Stimulated activated CD8-positive, alpha-beta memory T cell treated with anti-CD3 and anti-CD28 coated beads, Interleukin-15, amount 100 ng/mL, for 4 hours (primary cell): ENCODE measurements at places on chromosomes 3 and 15.

- DNase-seq: no peak
These were observed 390.7 kb downstream of the EFHB start for GRCh38 chr3:19543212-19543841.

- no peak for DNase-seq
These were observed 34.1 kb downstream of the ACP3 start for GRCh38 chr3:132351222-132351806.

DNA sequence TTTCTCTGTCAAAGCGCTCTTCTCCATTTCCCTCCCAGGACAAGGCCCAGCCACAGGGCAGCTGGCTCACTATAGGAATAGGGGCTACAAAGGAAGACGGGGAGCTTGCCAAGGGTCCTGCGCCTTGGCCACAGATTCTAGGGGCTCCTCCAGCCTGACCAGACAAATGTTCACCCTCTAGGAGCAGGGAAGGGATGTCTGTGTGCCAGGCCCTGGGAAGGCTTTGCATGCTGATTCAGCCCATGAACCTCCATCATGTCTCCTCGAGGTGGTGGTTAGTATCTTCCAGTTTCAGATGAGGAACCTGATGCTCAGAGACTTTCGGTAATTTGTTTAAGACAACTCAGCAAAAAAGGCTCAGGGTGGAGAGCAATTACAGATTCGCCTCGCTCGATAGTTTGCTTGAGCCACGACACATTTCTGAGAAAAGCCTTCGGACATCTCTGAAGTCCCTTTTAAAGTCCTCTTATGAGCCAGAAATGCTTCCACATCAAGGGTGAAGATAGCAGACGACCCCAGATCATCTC is 110.0 kb downstream of the XXYLT1 start:
- DNase-seq: no peak

DNA sequence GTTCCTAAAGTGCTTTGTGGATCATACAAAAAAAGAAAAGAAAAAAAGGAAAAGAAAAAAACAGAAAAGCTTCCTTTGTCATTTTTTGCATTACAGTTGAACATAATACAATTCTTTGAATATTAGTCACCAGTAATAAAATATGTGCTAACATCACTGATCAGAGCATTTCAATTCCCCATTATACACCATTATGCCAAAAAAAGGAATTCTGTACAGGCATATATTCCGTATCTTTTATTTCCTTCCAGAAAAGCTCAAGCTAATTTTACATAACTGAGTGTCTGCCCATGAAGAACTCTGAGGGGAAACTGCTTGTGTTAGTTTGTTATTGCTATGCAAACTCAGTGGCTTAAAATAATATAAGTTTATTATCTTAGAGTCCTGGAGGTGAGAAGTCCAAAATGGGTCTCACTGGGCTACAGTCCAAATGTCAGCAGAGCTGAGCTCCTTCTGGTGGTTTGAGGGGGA is 377.9 kb downstream of the GAP43 start:
- no peak for DNase-seq

GRCh38 chr3:80553211-80553610 is 785.4 kb upstream of the ROBO1 start:
- no peak for DNase-seq

DNA sequence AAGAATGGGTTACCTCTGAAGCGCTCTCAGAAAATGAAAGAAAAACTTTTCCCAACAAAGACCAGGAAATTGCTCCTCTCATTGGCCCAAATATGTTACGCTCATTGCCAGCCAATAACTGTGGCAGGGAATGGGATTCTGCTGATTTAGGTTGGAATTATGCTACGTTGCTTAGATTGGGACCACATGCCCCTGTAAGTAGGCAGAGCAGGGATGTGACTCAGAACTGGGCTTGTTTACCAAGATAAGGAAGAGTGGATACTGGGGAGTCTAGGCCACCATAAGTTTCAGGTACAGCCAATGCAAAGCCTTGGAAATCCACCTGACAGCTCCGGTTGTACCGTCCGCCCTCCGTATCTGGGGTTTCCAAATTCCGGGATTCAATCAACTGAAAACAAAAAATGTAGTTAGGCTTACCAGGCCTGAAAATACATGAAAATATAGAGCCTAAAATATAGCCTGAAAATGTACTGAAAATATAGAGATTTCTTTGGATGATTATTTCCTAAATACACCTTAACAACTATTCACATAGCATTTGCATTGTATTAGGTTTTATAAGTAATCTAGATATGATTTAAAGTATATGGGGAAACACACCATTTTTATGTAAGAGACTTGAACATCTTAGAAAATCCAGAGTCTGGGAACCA is 1.5 kb upstream of the TCF12 start:
- no peak for DNase-seq

DNA sequence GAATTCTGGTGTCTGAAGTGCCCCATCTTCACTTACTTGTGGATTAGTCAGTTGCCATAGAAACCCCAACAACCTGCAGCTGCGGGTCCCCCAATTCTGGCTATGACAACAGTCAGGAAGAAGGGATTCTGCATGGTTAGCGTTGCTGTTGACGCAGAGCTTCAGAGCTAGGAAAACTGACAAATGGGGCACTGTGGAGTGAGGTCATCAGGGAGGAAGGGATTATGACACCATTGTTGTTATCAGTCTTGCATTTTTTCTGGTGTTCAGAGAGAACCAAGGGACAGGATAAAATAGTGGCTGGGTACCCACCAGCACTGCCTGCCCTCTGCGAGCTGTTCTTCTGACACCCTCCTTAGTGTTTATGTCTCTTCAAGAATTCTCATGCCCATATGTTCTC is 367.7 kb upstream of the ARRDC4 start:
- no peak for DNase-seq

DNA sequence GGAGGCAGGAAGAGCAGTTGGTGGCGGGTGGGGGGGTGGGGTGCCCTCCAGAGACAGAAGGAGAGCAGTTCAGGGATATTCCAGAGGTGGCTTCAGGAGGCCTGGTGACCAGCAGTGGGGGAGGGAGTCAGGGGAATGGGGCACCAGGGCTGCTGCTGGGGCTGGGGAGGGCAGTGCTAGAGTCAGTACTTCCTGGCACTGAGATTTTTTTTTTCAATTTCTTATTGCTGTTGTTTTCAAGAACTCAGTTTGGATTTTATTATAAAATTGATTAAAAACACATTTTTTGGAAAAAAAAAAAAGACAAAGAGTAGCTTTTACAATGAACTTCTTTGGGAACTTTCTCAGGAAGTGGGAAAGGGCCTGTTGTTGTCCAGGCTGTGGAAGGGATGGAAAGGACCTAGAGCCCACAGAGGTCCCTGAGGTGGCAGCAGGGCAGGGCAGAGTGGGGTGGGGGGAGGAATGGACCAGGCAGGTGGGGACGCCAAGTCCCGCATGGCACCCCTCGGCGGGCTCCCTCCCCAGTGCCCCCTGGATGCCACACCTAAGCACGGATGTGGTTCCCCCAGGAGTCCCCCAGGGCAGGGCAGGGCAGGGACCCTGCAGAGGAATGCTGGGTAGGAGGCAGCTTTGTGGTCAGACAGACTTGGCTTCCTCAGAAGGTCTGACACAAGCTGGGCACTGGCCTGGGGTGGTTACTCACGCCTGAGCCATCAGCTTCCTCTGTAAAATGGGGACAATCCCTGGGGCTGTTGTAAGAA is 8.5 kb upstream of the ANPEP start:
- DNase-seq: no peak

DNA sequence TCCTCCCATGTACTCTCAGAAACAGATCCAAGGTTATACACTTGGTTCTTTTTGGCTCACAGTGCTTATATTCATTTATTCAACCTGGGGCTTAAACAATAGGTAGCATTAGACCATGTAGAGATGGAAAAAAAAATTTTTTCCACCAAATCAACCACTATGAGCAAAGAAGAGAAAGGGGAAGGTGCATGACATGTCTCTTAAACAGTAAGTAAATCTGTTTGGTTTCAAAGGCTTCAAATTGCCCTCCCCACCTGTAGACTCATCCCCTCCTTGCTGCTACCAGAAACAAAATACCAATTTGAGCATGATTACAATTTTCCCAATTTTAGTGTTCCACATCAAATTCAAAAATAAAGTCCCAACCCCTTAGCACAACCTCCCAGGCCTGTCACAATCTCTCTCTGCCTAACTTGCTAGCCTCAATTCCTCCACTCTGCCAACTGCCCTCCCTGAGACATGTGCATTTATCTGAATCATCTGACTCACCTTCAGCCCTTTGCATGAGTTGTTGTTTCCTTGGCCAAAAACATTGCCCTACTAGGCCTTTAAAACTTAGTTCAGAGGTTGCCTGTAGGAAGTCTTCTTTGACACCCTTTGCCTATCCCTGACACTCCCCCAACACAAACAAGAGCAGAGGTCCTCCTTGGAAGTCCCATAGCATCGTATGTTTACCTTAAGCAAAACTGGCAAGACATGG is 30.3 kb upstream of the TSC22D2 start:
- no peak for DNase-seq

GRCh38 chr3:155785662-155786295 is 20.3 kb downstream of the C3orf33 start:
- DNase-seq: no peak

GRCh38 chr15:90609242-90610180 is 79.8 kb downstream of the CRTC3 start:
- no peak for DNase-seq

GRCh38 chr15:68042156-68042854 is 11.8 kb upstream of the PIAS1 start:
- no peak for DNase-seq

- no peak for DNase-seq
These were observed 1134.8 kb downstream of the ROBO1 start for GRCh38 chr3:78632925-78633553.

DNA sequence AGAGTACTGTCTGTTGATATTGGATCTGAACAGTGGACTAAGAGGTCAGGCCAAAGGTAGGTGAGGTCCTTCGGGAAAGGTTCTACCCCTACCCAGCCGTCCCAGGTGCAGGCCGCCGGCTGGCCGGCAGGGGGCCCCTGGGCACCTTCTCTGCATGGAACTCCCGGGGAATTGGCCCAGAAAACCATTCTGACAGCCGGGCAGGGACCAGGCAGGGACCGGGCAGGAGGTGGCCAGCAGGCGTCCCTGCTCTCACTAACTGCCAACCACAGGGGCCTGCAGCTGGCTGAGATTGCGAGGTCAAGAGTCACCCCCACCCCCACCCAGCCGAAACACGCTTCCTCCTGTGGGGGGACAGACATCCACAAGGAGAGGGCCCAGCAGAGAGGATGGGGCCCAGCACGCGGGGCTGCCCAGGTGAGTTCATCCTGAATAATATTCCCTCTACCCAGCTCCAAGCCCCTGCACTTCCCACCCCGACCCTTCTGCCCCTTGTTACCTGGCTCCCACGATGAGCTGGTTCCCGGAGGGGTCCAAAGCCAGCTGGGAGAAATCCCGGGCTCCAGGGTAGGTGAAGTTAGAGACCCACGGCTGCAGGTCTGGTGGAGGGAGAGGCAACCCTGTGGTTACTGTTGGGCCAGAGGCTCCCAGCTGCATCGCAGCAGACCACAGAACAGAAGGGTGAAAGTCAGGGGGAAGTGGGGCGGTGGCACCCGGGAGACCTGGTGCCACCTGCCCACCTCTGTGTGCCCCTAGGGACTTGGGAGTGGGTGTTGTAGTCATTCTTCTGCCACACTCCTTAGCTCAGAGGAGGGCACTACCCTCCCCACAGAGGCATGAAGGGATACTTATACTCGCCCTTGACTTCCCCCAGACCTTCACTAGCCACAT is 84.4 kb downstream of the SEMA5B start:
- DNase-seq: no peak

DNA sequence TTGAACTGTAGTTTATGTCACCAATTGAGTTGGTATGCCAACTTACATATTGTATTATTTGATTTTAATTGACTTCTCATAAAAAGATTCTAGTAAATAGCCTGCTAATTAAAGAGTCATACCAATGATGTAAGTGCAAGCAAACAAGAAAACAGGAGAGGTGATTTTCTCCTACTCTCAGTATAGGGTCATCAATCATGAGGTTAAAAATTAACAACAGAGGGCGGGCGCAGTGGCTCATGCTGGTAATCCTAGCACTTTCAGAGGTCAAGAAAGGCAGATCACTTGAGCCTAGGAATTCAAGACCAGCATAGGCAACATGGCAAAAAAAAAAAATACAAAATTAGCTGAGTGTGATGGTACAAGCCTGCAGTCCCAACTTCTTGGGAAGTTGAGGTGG is 108.7 kb downstream of the MYO9A start:
- DNase-seq: no peak

DNA sequence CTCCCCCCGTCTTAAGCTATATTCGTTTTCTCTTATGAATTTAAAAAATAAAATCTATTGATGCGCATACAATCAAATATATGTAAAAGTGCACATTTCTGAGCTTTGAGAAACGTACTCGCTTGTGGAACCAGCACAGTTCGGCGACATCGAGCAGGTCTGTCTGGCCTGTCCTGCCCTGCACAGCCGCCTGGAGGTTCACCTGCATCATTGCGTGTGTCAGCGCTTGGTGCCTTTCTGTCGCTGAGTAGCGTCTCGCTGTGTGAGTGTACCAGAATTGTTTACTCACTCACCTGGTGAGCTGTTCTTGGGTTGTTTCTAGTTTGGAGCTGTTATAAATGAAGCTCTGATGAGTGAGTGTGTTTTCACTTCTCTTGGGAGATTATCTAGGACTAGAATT is 104.0 kb downstream of the VGLL4 start:
- DNase-seq: no peak

- no peak for DNase-seq
These were observed 150.6 kb downstream of the KCNMB2 start for GRCh38 chr3:178686826-178687225.

GRCh38 chr3:14511623-14512280 is 28.4 kb downstream of the GRIP2 start:
- DNase-seq: no peak

DNA sequence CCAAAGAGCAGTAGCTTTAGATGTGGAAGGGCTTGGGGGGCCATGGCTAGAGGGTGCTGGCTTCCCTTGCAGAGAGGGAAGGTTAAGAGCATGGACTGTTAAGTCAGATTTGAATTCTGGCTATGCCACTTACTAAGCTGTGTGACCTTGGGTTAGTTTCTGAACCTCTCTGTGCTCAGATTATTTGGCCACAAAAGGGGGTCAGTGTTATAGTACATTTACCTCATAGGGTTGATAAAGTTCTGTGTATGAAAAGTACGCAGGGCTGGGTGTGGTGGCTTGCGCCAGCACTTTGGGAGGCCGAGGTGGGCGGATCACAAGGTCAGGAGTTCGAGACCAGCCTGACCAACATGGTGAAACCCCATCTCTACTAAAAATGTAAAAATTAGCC is 6.8 kb downstream of the VPS18 start:
- no peak for DNase-seq
